ENCODE measurements at places on chromosomes 3 and 15. TPM values are rescaled to one million over a fixed set of nuclear protein-coding genes. Genes with fewer than 3 reads are reported as not detected.

- H3K27ac ChIP-seq: peak overlapping the region; percentile 53
- H3K27me3 ChIP-seq: no peaks in the 10 kb centered on the region
- peak; percentile 54 for DNase-seq
Observed at GRCh38 chr15:78437107-78437761, 782 bp upstream of the IREB2 start.

GRCh38 chr3:119894195-119894594, 112.3 kb downstream of the NR1I2 start:
- no peak overlapping the region for H3K4me3 ChIP-seq
- DNase-seq: no peak
- H3K27ac ChIP-seq: no peak overlapping the region
- peaks cover 7% of the 10 kb centered on the region for H3K36me3 ChIP-seq
- no peaks in the 10 kb centered on the region for H3K27me3 ChIP-seq

DNA sequence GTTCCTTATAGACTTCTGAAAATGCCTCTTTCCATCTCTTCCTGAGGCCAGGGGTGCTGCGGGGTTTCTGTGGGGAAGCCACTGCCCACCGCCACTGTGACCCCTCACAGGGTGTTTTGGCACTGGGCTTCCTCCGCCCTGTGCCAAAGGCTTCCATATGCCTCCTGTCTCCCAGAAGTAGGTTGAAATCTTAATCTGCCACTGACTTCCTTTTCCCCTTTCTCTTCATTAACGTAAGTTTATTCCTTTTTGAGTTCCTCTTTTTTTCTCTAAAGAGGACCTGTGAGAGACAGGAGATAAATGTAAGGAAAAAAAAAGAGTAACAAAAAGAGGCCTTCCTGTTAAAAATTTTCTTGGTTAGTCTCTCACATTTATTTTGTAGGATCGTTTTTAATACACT, 220.5 kb downstream of the CTNNB1 start:
- H3K27me3 ChIP-seq: no peaks in the 10 kb centered on the region
- H3K27ac ChIP-seq: no peak overlapping the region
- no peak overlapping the region for H3K4me3 ChIP-seq
- H3K4me1 ChIP-seq: peaks cover 9% of the 10 kb centered on the region
- no peak for DNase-seq

DNA sequence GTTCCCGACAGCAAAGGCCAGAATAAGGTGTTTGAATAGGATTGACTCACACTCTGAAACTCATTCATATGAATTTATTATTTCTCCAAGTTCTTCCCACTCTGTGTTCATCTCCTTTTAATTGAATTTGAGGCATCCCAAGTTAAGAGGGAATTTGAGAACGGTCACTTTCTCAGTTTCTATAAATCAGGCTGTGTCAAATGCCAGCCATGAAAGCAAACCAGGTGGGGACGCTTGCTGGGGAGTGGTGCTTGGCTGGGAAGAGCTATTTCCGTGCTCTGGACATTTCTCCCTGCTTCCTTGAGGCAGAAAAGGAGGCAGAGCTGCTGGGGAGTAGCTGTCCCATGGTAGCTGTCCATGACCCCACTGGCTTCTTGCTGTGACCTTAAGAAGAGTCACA, 116.6 kb downstream of the FBN1 start:
- H3K27me3 ChIP-seq: no peaks in the 10 kb centered on the region
- H3K27ac ChIP-seq: no peak overlapping the region
- H3K36me3 ChIP-seq: no peaks in the 10 kb centered on the region
- H3K4me3 ChIP-seq: no peak overlapping the region
- DNase-seq: no peak
- H3K4me1 ChIP-seq: no peaks in the 10 kb centered on the region

DNA sequence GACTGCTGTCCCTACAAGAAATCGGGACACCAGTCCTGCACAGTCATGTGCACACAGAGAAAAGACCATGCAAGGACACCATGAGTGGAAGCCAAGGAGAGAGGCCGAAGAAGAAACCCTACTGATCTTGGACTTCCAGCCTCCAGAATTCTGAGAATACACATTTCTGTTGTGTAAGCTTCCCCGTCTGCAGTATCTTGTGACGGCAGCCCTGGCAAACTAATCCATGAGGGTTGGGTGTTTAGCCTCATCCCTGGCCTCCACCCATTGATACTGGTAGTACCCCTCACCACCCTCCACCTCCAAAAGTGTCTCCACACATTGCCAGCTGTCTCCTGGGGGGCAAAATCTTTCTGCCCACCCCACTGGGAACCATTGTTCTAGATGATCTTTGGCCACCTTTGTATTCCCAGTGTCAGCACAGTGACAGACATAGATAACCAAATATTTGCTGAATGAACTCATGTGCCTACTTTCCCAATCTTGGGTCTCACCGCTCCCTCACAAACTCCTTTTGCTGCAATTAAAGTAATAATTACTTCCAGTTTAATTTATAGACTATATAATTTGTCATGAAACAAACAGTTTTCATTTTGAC, 83.8 kb downstream of the RAD18 start:
- H3K36me3 ChIP-seq: peaks cover 7% of the 10 kb centered on the region
- no peaks in the 10 kb centered on the region for H3K27me3 ChIP-seq
- DNase-seq: no peak
- 0 out of 2 replicates have a peak, but pooled peaks cover 14% of the 10 kb centered on the region for H3K4me1 ChIP-seq
- H3K4me3 ChIP-seq: no peak overlapping the region

DNA sequence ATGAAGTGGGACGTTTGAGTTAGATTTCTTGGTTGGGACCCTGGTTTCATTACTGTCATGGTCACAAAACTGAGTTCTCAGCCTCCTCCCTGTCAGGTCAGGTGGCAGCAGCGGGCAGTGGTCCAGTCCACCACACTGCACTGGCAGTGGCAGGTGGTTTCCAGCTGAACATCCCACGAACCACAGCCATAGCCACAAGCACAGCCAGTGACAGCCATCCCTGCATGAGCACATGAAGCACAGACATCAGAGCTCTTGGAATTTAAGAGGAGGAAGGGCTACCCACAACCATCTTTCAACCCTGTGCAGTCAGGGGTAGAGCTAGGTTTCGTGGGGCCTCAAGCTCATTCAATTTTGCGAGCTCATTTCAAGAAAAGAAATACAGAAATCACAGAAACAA, 1.5 kb downstream of the RETNLB start:
- H3K4me3 ChIP-seq: no peak overlapping the region
- no peak for DNase-seq
- H3K36me3 ChIP-seq: no peaks in the 10 kb centered on the region
- H3K27me3 ChIP-seq: no peaks in the 10 kb centered on the region
- no peaks in the 10 kb centered on the region for H3K4me1 ChIP-seq

- H3K27ac ChIP-seq: no peak overlapping the region
- DNase-seq: no peak
- no peaks in the 10 kb centered on the region for H3K36me3 ChIP-seq
- H3K27me3 ChIP-seq: no peaks in the 10 kb centered on the region
- H3K4me1 ChIP-seq: peaks cover 6% of the 10 kb centered on the region
- no peak overlapping the region for H3K4me3 ChIP-seq
Observed at GRCh38 chr15:83323296-83323711, 38.8 kb upstream of the BNC1 start.

DNA sequence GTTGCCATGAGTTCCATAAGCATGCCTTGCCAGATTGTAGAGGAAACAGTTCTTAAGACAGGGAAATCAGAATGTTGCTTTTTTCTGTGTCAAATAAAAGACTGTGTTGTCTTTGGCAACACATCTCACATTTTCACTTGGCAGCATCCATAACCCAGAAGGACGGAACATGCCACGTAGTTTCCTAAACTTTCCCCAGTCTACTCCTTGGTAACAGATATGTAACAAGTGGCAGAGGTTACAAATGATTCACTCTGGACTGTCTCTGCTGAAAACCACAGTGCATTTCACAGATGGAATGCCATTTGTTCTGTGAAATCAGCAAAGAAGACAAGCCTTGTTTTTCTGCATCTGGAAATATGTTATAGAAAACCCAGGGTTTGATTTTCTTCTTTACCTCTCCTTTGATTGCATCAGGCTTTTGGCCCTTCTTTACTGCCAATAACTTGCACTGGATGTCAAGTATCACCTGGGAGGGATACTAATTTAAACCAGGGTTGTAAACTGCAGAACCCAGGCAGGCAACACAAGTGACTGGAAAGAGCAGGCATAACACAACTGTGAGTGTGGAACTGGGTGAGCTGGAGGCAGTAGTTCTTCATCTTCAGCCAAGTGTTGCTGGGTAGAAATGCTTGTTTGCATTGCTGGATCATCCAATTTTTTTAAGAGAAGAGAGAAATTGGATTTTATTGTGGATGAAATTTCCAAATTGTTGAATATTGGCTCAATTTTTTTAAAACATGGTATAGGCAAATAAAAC, 124.4 kb upstream of the FOXB1 start:
- H3K4me1 ChIP-seq: 0 out of 2 replicates have a peak, but pooled peaks cover 3% of the 10 kb centered on the region
- no peaks in the 10 kb centered on the region for H3K36me3 ChIP-seq
- H3K27ac ChIP-seq: no peak overlapping the region
- H3K4me3 ChIP-seq: no peak overlapping the region

GRCh38 chr15:35327789-35328188, 218.2 kb downstream of the DPH6 start:
- H3K27me3 ChIP-seq: no peaks in the 10 kb centered on the region
- peaks cover 11% of the 10 kb centered on the region for H3K4me1 ChIP-seq
- H3K27ac ChIP-seq: no peak overlapping the region
- H3K36me3 ChIP-seq: no peaks in the 10 kb centered on the region

GRCh38 chr15:59550530-59550929, 61.1 kb upstream of the GCNT3 start:
- no peak overlapping the region for H3K4me3 ChIP-seq
- no peak for DNase-seq
- H3K4me1 ChIP-seq: peaks cover 25% of the 10 kb centered on the region
- H3K27ac ChIP-seq: no peak overlapping the region
- no peaks in the 10 kb centered on the region for H3K36me3 ChIP-seq

- no peaks in the 10 kb centered on the region for H3K27me3 ChIP-seq
- H3K36me3 ChIP-seq: no peaks in the 10 kb centered on the region
- no peak for DNase-seq
- peaks cover 1% of the 10 kb centered on the region for H3K4me1 ChIP-seq
- no peak overlapping the region for H3K4me3 ChIP-seq
- H3K27ac ChIP-seq: no peak overlapping the region
Observed at GRCh38 chr3:93994056-93994455, 14.1 kb downstream of the ARL13B start.

- no peak overlapping the region for H3K4me3 ChIP-seq
- H3K36me3 ChIP-seq: no peaks in the 10 kb centered on the region
- no peaks in the 10 kb centered on the region for H3K4me1 ChIP-seq
- no peak for DNase-seq
- no peaks in the 10 kb centered on the region for H3K27me3 ChIP-seq
Observed at GRCh38 chr3:127899766-127900165, 15.3 kb upstream of the KBTBD12 start.

DNA sequence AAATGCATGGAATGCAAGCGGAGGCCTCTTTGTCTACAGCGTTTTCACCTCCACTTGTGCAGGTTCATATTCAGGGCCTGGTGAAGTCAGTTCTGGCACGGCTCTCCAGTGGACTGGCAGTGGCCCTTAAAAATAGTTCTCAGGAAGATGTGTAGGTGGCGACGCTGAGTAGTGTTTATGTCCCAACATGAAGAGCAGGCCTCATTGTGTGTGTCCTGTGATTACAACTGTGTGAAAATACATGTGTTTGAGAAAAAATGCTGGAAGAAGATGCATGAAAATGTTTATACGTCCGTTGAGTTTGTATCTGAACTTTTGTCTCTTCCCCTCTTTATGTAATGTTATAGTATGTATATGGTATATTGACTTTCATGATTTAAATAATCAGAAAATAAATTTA, 7.2 kb downstream of the LIPC start:
- no peak overlapping the region for H3K4me3 ChIP-seq
- DNase-seq: peak; percentile 69
- H3K27ac ChIP-seq: no peak overlapping the region
- H3K4me1 ChIP-seq: peaks cover 28% of the 10 kb centered on the region

- H3K27ac ChIP-seq: no peak overlapping the region
- no peaks in the 10 kb centered on the region for H3K27me3 ChIP-seq
- DNase-seq: no peak
- H3K4me3 ChIP-seq: no peak overlapping the region
- H3K36me3 ChIP-seq: no peaks in the 10 kb centered on the region
- H3K4me1 ChIP-seq: no peaks in the 10 kb centered on the region
Observed at GRCh38 chr15:69880571-69881301, 217.0 kb downstream of the TLE3 start.

GRCh38 chr15:56598991-56599390, 134.1 kb upstream of the MNS1 start:
- H3K27ac ChIP-seq: no peak overlapping the region
- DNase-seq: no peak
- no peak overlapping the region for H3K4me3 ChIP-seq
- no peaks in the 10 kb centered on the region for H3K4me1 ChIP-seq
- no peaks in the 10 kb centered on the region for H3K36me3 ChIP-seq

DNA sequence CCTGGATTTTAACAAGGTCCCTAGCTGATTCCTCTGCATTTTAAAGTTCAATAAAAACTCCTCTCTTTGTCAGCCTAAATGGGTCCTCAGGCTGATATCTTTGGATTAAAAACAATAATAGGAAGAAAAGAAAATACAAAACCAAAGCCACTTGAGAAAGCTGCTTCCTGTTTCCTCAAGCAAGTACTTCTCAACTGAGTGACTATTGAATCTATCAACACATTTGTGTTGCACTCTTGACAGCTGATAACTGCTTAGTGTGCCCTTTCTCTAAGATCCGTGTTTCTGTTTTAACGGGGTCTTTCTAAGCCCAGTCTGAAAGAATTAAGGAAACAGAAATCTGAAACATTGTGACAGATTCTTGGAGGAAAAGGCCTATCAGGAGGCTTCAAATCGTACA, 410.7 kb downstream of the GRM7 start:
- H3K36me3 ChIP-seq: 0 out of 2 replicates have a peak, but pooled peaks cover 5% of the 10 kb centered on the region
- no peaks in the 10 kb centered on the region for H3K27me3 ChIP-seq

GRCh38 chr15:84598993-84599392, 1.8 kb upstream of the ZSCAN2 start:
- H3K4me3 ChIP-seq: no peak overlapping the region
- H3K36me3 ChIP-seq: peaks cover 1% of the 10 kb centered on the region
- H3K27me3 ChIP-seq: no peaks in the 10 kb centered on the region
- peaks cover 26% of the 10 kb centered on the region for H3K4me1 ChIP-seq

DNA sequence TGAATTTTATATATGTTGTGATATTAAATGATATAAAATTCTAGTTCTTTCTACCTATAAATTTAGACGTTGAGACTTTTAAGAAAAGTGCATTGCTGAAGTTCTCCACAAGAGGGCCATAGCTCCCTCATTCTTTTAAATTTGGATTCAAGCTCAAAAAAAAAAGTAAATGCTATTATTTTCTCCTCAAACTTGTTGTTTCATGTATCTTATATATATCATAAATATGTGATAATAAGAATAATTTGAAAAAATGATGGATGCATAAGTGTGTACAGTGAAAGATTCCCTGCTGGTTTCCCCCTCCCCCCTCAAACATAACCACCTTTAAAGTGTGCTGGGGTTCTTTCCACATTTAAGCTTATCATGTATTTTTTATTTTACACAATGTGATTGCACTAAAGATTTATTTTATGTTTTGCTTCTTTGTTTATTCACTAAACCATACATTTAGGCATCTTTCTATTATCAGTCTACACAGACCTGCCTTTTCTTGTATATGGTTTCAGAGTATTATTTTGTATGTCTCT, 769.4 kb upstream of the GOLIM4 start:
- DNase-seq: peak; percentile 65
- no peaks in the 10 kb centered on the region for H3K36me3 ChIP-seq
- H3K4me1 ChIP-seq: 0 out of 2 replicates have a peak, but pooled peaks cover 8% of the 10 kb centered on the region
- H3K4me3 ChIP-seq: no peak overlapping the region
- H3K27ac ChIP-seq: no peak overlapping the region

IP6K1 gene
- polyA plus RNA-seq: 10.7 TPM

CCR8 gene
- polyA plus RNA-seq: 0.23 TPM

A4GNT gene
- polyA plus RNA-seq: not detected

All from GM23338 (cell line).